Kidney capillary endothelial cell (primary cell): ENCODE measurements at places on chromosomes 16 and 17.

- no peak for DNase-seq
Observed at GRCh38 chr16:57803134-57803990, 1.1 kb upstream of the KIFC3 start.

GRCh38 chr17:48584223-48584741 lies 5.8 kb downstream of the HOXB3 start:
- no peak for DNase-seq

- DNase-seq = no peak
Observed at GRCh38 chr17:79950306-79950705, 85.4 kb downstream of the TBC1D16 start.

- DNase-seq = no peak
Observed at GRCh38 chr17:77308861-77309726, 168.3 kb downstream of the SEC14L1 start.

DNA sequence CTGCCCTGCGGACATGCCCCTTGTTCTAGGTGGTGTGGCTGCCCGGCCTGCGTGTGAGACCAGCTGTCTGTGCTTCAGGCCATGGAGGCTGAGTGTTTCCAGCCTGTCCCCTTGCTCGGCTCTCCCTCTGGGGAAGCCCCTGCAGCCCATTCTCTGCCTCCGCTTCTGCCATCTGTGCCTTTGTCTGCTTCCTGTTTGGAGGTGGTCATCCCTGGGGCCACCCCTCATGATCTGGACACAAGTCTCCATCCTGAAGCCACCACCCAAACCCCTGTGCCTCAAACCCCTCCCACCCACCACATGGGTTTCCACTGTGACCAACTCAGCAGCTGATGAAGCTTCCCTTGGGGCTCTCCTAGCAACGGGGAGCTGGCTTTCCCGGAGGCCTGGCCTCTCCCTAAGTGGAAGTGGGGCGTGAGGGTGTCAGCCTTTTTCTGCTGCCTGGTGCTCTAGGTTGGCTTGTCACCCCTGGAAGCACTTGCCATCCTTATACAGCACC lies 184.9 kb downstream of the SEC14L1 start:
- DNase-seq = no peak

- no peak for DNase-seq
Observed at GRCh38 chr17:28227316-28228108, 91.5 kb upstream of the TMEM97 start.

GRCh38 chr17:76188213-76189016 lies 47.4 kb upstream of the FOXJ1 start:
- no peak for DNase-seq

DNA sequence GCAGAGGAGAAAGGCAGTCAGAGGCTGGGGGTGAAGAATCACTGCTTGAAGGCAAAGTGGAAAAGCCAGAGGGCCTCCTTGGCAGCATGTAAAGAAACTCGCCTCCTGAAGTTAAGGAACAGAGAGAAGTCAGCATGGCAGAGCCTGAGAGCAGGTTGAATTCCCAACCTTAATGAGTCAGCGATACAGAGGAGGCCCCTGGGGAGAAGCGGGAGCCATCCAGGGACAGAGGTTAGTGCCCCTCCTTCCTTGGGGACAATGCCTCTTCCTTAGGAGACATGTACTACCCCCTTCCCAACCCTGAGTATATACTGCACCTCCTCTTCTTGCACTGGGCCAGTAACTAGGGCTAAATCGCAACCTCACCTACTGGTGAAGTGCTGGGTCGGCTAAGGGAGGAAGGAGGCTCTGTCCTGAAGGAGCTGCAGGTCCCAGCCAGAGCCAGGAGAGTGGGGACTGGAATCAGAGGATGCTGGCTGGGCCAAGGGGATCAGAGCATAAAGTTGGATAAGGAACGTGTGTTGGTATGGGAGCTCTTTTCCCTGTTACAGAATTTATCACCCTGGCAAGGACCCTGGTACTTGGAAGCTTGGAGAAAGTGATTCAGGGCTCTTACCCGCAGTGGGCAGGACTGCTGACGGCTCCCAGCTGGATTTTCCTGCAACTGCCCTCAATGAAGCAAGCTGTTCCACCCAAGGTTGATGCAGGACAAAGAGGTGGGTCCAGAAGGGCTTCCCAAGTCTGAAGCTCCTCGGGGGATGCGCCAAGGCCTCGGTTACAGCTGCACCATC lies 5.4 kb upstream of the AANAT start:
- DNase-seq = no peak

DNA sequence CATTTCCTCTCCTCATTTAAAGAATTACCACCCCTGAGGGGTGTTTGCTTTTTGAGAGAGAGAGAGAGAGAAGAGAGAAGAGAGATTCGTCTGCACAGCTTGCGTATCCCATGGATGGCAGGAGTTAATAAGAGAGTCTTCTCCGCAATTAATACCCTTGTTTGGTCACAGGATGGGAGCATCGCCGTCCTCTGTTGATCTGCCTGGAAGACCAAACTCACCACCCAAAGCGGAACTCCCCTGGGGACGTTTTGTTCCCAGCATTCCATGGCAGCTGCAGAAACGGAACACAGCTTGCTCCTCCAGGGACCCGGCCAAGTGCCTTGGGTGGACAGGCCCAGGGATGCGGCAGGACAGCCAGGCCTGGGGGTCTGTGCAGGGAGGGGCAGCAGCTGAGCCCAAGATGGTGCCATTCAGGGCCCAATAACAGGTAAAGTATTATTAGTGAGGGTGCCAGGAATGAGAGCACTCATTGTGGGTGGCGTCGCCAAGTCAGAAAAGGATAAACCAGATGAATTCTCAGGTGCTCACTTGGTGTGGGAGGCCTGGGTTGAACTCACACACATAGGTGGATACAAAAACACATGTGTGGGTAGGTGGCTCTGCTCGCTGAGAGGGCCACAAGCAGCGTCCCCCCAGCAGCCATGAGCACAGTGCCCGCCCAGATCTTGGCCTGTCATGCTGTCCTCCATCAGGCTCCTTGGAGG lies 83.1 kb downstream of the NT5M start:
- no peak for DNase-seq

DNA sequence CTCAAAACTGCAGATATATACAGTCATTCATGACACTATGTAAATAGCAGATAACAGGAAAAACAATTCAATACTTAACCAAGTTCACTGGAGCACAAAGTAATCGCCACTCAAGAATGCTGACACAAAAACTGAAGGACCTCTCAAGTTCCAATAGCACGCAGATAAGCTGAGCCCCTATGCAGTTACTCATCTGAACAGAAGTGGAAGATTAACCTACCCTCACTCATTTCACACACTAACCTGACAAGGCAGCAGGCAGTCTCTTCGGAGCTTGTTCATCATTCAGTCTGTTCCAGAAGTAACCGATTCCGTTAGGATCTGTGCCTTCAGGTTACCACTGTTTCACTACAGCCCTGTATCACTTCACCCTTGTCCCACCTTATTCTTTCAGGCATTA lies 6.0 kb downstream of the HELZ start:
- DNase-seq = no peak

GRCh38 chr17:50452630-50453300 lies 15.9 kb downstream of the CHAD start:
- no peak for DNase-seq

GRCh38 chr17:15464231-15464985 lies 3.0 kb downstream of the CDRT4 start:
- DNase-seq = no peak

DNA sequence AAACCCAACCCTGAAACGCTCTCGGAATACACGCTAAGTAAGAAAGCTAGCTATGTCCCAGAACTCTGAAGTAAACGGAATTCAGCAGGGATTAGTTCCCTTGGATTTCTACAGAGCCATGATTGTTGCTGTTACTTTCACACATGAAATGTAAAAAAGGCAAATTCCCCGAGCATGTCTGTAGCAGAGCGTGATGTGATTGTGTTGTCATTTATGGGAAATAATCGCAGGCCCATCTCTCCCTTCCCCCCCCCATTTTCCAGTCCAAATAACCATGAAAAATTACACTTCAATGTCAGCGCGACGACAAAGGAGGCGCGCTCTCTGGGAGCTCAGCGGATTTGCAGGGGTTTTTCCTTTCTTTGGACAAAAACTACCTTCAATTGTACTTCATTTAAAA lies 209.0 kb downstream of the ZFHX3 start:
- no peak for DNase-seq

- no peak for DNase-seq
Observed at GRCh38 chr16:80274576-80275191, 266.1 kb upstream of the DYNLRB2 start.

- DNase-seq = no peak
Observed at GRCh38 chr17:32558997-32559650, 72.3 kb downstream of the CDK5R1 start.

DNA sequence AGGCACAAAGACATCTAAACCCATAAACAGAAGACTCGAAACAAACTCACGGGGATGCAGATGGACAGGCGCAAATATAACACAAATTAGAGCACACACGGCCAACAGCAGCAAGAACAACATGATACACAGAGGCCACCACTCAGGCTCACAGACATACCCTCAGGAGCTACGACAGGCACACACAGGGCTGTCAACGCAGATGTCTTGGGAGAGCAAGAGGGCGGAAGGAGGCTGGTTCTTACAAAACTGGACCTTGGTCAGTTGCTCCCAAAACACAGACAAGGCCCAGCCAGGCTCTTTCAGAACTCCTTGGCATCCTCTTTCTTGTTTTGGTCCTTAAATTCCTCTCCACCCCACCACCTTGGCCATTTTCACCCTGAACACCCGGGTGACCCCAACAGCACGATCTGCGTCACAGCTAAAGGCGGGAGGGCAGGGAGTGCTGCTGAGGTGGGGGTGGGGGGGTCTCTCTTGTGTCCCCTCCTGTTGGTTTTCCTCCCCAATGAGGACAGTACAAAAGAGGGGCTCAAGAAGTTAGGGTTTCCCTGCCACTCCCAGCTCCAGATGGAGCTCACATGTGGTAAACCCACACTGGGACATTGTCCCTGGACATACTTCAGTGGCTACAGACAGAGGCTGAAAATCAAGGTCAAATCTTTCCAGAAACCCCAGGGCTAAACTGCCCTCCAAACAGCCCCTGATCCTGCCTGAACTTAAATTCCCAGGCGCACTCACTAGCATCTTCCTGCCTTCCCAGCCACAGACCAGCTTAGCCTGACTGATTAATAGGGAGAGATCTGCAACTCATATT lies 221.3 kb downstream of the C16orf78 start:
- DNase-seq = no peak

DNA sequence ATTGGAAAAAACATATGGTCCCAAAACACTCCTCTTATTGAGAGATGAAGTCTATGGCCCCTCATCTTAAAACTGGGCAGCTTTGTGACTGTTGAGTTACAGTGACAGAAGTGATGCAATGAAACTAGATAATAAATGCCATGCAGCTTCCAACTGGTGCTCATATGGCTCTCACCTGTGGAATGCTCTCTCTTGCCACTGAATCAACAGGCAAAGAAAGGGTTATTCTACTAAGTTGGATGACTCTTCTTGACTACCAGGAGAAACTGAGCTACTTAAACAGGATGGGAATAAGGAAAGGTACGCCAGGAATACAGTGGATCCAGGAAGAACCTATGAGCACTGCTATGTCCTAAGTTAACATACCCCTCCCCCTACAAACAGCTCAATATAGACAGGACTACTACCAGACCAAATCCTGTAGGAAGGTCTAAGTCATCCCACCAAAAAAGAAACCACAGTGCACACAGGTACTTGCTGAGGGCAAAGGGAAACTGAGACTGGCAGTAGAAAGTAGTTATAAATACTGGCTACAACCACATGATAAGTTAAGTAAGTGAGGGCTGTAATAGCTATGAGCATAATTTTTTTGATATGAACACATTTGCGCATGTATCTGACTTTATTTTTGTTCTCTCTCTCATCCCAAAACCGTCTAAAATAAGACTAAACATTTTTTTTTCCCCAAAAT lies 398.5 kb downstream of the ZFHX3 start:
- no peak for DNase-seq

DNA sequence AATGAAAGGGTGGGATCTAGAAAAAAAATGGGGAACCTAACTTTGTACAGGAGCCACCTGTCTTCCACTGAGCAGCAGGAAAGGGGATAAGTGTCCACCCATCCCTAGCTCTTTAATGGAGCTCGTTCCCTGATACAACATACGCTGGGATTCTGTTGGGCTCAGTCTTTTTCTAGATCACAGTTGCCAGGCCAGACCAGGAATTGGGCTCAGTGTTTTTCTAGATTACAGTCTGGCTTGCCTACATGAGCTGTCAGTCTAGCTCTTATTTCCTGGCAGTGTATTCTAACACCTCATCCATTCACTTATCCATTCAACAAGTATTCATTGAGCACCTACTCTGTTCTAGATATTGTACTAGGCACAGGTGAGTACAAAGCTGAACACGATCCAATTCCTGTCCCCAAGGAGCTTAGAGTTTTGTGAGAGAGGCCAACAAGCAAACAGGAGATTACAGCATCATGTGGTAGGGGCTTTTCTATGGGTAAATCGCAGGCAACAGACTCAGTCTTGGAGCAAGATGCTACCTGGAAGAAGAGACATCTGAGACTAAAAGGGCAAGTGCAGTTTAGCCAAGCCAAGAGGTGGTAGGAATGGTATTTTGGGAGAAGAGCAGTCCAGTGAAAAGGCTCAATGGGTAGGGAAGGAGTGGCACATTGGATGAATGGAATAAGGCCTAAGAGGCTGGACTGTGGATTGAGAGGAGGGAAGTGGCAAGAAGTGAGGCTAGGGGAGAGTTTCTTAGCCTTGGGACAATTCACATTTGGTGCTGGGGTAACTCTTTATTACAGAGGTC lies 138.0 kb upstream of the HS3ST2 start:
- no peak for DNase-seq

- DNase-seq = no peak
Observed at GRCh38 chr16:25716186-25716585, 24.4 kb downstream of the HS3ST4 start.
